ENCODE measurements at places on chromosomes 6 and 20.

DNA sequence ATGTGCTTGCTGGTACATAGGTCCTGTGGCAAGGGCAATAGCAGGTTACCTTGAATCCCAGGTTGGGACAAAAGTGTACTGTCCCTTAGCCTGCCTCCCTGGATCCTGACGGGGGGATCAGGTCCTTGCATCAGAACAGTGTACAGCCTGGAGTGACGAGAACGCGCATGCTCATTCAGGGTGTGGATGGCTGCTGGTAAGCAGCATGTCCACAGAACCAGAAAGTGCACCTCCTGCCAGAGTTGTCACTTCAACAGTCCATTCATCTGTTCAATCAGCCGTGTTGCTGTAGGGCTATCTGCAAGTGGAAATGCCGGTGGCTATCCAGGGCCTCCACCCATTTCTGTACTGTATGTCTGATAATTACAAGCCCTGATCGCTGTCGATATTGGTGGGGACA is 236.3 kb upstream of the SOX4 start:
- DNase-seq, result no peak

- no peak for DNase-seq
Measured at GRCh38 chr6:2000962-2001361, 244.4 kb downstream of the GMDS start.

DNA sequence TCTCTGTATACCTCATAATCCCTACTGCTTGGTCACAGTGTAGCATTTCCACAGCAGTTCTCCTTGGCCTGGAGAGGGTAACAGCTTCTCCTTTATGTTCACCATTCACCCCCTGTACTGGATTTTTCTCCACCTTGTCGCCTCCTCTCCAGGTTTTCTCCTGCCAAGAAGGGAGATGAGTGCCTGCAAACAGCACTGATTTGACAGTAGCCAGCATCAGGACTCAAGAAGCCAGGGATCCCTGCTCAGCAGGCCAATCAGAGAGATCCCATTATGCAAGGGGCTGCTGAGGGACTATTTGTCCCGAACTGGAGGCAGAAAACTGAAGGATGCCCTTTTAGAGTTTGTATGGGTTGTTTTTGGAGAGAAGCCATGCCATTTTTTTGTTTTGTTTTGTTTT is 68.6 kb upstream of the RIPOR2 start:
- DNase-seq, result no peak

- DNase-seq, result peak; percentile 26
Measured at GRCh38 chr6:36979347-36979742, 6.7 kb downstream of the MTCH1 start.

GRCh38 chr6:7647504-7647903 is 57.5 kb downstream of the SNRNP48 start:
- DNase-seq, result no peak

DNA sequence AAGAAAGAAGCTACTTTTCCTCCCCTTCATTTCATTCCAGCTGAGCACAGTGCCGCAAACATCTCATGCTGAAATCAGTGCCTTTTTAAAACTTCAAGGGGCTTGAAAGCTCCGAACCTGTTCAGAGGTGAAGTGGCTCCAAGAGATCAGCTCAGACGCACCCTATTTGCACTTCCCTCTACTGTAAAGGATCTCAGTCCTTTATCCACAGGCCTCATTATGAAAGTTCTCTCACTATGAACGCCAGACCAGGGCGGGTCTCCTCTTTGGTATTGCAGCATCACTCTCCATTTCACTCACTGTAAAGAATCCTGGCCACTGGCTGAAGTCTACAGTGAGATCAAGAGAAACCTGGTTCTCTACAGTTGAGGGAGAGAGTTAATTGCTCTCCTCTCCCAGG is 232.7 kb upstream of the POU3F2 start:
- no peak for DNase-seq

DNA sequence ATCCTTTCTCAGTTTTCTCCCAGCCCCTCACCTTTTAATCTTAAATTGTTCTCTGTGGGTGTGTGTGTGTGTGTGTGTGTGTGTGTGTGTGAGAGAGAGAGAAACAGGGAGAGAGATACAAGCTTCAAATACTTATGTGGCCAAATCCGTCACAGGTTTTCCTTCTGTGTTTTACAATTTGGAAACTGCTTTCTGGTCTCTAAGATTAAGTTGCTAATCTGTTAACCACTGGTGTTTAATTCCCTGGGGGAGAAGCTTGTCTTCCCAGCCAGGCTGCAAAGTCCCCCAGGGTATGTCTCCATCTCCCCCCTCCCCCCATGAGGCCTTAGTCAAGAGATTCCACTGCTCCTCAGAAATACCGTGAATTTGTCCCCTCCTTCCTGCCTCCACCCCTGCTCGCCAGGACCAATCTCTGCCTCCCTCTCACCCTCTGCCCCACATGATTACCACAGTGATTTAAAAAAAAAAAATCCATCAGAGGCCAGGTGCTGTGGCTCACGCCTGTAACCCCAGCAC is 49.0 kb downstream of the RIPOR3 start:
- no peak for DNase-seq

DNA sequence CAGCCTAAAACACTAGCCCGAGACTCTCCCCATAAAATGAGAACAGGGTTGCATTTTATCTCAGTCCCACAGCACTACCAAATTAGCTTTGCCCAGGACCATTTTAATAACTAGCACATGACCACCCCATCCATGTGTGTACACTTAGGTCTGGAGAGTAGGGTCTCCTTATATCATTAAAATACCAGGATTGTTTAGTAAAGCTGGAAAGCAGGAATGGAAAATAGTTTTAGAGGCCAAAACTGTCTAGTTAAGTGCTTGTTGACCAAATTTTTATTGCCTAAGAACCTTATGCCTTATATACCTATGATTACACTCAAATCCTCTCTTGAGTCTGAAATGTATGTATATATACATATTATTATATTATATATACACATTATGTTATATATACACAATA is 608.4 kb downstream of the HDGFL1 start:
- DNase-seq, result no peak
